ENCODE measurements at places on chromosomes 6 and 20.

GRCh38 chr6:110102411-110102810 is 77.1 kb downstream of the WASF1 start:
- no peak for DNase-seq

DNA sequence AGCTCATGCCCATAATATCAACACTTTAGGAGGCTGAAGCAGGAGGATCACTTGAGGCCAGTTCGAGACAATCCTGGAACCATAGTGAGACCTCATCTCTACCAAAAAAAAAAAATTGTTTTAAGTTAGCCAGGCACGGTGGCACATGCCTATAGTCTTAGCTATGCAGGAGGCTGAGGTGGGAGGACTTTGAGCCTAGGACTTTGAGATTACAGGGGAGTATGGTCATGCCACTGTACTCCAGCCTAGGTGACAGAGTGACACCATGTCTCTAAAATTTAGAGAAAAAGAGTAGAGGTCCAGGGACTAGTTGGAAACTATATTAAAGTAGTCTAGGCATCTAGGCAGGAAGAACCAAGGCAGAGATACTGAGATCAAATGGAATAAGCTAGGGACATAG is 121.6 kb downstream of the SLC16A10 start:
- no peak for DNase-seq

DNA sequence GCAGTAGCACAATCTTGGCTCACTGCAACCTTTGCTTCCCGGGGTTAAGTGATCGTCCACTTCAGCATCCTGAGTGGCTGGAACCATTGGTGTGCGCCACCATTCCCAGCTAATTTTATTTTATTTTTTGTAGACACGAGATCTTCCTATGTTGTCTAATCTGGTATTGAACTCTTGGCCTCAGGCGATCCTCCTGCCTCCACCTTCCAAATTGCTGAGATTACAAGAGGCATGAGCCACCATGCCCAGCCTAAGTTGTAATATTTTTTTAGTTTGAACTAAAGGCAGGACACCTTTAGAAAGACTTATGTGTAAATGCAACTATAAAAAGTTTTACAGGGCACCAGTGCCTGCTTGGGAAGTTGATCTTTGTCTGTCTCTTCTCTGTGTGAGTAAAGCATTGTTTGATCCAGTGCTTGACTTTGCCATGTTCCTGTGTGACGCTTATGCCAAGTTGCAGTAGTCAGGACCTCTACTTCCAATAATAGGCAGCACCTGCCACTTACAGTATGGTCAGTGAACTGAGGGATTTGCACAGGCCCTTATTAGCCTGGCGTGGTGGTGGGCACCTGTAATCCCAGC is 46.9 kb downstream of the JARID2 start:
- no peak for DNase-seq

GRCh38 chr20:1301031-1301529 is 27.9 kb downstream of the SDCBP2 start:
- DNase-seq = peak; percentile 70

DNA sequence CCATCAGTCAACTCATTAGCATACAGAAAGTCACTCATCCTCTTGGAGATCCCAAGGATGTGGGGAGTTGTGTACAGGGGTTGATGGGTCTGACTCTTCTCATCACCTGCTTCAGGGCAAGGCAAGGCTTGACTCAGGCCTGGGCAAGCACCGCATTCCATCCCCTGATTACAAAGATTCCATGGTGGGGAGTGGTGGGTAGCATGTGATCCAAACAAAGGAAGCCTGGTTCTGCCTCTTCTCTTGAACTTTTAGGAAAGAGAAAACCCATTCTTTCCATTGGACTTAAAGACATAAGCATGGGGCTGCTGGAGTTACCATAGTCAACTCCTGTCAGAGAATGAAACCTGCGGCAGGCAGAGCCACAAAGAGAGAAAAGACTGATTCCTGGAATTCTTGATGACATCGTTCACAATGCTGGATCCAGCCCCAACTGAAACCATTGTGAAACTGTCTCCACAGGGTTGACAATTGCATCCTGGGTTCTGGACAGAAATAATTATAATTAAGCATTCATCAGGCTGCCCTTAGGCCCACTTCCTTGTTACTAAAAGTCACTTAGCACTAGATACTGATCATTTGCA is 235.8 kb upstream of the KCNG1 start:
- no peak for DNase-seq

GRCh38 chr20:23235173-23236027 is 115.2 kb upstream of the NXT1 start:
- peak; percentile 62 for DNase-seq

DNA sequence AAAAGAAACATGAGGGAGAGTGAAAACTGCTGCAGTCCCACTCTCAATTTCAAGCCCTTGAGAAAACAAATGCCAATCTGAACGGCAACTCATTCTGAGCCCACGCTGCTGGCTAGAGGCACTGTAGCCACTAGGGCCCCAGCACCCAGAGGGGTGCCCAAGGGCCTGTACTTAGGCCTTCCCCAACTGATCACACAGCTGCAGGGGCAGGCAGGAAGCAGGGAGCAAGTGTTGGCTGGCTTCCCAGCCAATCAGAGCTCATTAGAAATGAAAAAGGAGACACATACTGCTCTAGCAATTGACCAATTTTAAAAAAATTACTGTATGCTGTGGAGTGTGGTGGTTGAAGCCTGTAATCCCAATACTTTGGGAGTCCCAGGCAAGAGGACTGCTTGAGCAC is 3.7 kb upstream of the BEND3 start:
- DNase-seq = no peak

GRCh38 chr6:3032986-3033385 is 33.3 kb downstream of the NQO2 start:
- no peak for DNase-seq

DNA sequence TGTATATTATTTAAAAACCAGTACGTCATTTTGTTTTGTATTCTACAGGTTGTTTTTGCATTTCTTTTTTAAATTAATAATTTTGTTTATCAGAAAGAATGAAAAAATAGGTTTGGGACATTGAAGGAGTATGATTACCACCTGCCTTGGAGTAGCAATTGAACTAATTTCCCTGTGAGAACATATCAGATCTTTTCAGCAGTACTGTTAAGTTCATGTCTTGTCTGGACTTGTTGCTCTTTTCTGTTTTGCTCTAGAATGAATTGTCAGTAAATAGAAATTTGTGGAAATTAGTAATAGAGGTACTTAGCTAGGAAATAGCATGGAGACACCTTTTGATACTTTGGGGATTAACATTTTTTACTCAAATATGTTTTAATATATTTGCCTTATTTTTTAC is 24.3 kb downstream of the HSF2 start:
- no peak for DNase-seq

- no peak for DNase-seq
Measured at GRCh38 chr6:84615113-84615850, 149.1 kb downstream of the TBX18 start.

DNA sequence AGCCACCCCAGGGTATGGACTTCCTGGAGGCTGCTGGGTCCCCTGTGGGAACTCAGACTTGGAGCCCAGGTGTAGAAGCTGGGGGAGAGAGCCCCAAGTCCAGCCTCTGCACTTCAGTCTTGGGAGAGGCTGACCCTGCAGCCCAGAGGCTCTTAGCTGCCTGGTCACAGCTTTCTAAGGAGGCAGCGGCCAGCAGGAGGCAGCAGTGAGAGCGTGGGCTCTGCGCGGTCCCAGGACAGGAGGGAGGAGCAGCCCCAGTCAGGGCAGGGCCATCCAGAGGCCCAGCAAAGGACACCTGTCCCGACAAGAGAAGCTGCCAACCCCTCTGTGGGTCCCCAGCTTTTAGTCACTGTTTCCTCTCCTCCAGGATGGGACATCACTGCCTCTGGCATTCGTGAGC is 9.4 kb downstream of the TREML2 start:
- peak; percentile 69 for DNase-seq

- DNase-seq = peak; percentile 32
Measured at GRCh38 chr6:135535989-135536414, 38.5 kb upstream of the AHI1 start.

- no peak for DNase-seq
Measured at GRCh38 chr20:41716436-41716835, 98.3 kb upstream of the CHD6 start.

DNA sequence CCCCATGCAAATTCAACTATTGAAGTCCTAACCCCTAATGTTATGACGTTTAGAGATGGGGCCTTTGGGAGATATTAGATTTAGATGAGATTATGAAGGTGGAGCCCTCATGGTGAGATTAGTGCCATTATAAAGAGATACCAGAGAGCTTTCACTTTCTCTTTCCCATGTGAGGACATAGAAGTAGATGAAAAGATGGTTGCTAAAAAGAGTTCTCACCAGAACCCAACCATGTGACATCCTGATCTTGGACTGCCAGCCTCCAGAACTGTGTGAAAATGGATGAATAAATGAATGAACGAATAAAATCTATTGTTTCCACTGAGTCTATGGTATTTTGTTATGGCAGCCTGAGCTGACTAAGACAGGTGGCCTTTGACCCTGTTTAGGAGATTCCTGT is 50.6 kb upstream of the FBXO30 start:
- DNase-seq = no peak

- no peak for DNase-seq
Measured at GRCh38 chr6:144283646-144284477, 1.3 kb upstream of the UTRN start.

- DNase-seq = no peak
Measured at GRCh38 chr6:39881851-39882530, 52.3 kb downstream of the MOCS1 start.

DNA sequence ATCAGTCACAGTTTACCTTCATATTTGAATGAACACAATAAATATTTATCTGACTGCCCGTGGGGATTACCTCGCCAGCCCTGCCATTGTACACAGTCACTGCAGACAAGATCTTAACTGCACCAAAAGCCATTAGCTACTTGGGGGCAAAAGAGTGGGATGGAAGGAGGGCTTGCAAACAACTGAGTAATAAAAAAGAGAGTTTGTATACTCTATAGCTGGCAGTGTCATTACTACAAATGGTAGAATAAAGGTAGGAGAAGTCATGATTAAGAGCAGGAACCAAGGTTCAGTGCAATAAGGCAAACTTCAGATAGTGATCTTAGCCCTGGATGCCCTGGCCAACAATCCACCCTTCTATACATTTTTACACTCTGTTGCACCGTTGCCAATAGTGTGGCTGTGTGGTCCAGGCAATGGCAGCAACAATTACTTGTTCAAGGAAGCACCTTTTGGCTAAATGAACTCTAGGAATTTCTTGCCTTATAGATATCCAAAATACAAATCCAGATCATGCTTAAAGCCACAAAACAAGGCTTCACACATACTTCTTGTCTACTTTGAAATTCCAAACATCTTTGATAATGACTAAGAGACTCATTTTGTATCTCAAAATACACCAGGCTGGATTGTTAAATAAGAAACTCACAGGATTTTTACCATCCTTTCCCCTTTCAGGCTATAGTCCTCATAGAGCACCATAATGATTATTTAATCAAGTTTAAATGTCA is 955.4 kb upstream of the ADGRB3 start:
- DNase-seq = no peak

GRCh38 chr6:89385846-89386245 is 26.2 kb downstream of the RRAGD start:
- no peak for DNase-seq

DNA sequence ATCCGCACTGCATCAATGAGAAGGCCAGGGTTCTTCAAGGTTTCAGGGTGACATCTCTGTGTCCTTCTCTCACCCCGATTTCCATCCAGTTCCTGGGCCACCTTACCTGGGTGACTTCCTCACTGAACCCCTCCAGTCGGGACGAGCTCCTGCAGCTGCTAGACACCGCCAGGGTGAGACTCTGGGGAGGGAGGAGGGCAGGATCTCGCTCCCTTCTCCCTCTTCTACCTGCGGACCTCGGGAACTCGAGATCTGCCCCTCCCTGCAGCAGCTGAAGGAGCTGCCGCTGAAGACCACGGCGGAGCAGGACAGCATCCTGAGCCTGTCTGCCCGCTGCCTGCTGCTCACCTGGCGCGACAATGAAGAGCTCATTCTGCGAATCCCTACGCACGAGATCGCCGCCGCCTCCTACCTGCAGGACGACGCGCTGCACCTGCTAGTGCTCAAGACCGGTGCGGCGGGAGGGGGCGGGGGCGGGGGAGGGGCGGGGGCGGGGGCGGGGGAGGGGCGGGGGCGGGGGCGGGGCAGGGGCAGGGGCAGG is 7.5 kb downstream of the CCM2L start:
- peak; percentile 40 for DNase-seq

- DNase-seq = no peak
Measured at GRCh38 chr20:53940907-53941545, 129.4 kb downstream of the BCAS1 start.

- DNase-seq = no peak
Measured at GRCh38 chr6:107728564-107728897, 95.6 kb downstream of the SCML4 start.

- no peak for DNase-seq
Measured at GRCh38 chr6:1088492-1089001, 223.4 kb upstream of the FOXQ1 start.

GRCh38 chr20:40467067-40467466 is 222.0 kb downstream of the MAFB start:
- DNase-seq = no peak

DNA sequence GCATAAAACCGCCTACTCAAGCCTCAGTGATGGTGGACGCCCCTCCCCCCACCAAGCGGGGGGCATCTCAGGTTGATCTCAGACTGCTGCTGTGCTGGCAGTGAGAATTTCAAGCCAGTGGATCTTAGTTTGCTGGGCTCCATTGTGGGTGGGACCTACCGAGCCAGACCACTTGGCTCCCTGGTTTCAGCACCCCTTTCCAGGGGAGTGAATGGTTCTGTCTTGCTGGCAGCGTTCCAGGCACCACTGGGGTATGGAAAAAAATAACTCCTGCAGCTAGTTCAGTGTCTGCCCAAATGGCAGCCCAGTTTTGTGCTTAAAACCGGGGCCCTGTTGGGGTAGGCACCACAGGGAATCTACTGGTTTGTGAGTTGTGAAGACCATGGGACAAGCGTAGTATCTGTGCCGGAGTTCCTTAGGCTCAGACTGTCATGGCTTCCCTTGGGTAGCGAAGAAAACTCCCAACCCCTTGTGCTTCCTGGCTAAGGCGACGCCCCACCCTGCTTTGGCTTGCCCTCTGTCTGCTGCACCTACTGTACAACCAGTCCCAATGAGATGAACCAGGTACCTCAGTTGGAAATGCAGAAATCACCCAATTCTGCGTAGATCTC is 1334.5 kb upstream of the ADGRB3 start:
- DNase-seq = no peak

GRCh38 chr6:36608788-36609563 is 14.8 kb downstream of the SRSF3 start:
- DNase-seq = no peak

DNA sequence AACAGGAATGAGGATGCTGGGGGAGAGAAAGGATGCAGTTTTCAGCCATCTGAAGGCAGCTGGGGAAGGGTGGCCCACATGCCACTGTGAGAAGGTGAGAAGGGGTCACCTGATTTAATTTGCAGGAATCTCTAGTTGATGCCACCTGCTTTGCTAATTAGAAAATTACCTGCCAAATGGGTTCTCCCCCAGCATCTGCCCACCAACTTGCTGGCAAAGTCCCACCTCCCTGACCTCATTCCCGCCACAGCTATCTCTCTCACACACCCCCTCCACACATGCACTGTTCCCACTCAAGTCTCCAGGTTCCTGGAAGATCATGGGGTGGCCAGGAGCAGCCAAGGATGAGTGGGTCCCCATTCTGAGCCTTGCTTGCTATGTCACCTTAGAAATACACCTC is 70.7 kb downstream of the LRFN2 start:
- no peak for DNase-seq

- DNase-seq = no peak
Measured at GRCh38 chr6:133807501-133807900, 81.4 kb upstream of the TCF21 start.

GRCh38 chr6:37818536-37819176 is 871 bp upstream of the ZFAND3 start:
- DNase-seq = peak; percentile 96

- DNase-seq = no peak
Measured at GRCh38 chr6:145087034-145087433, 648.3 kb downstream of the EPM2A start.

Measured in stimulated activated CD8-positive, alpha-beta memory T cell treated with anti-CD3 and anti-CD28 coated beads, Interleukin-4, amount 100 ng/mL, for 48 hours (primary cell).